A549 treated with ZK216348 at 1 μM for 4 hours (cell line): ENCODE measurements at places on chromosomes 6 and 20. TPM values are rescaled to one million over a fixed set of nuclear protein-coding genes. Genes with fewer than 3 reads are reported as not detected.

The TPX2 gene
- 104 to 134 TPM (median 106 TPM) in 5 replicates for total RNA-seq

The SLC22A7 gene
- not detected in 5 replicates for total RNA-seq

The ZCCHC3 gene
- total RNA-seq = 17.4 to 24.5 TPM (median 21.9 TPM) in 5 replicates

The TUBB2B gene
- 10.7 to 14.6 TPM (median 13.2 TPM) in 5 replicates for total RNA-seq
